ENCODE measurements at places on chromosomes 11 and 22.
A peak's percentile ranks its signal among the peaks of the same experiment; 100 is the strongest.

- DNase-seq: no peak
Measured at GRCh38 chr11:16016468-16016829, 339.9 kb downstream of the SOX6 start.

DNA sequence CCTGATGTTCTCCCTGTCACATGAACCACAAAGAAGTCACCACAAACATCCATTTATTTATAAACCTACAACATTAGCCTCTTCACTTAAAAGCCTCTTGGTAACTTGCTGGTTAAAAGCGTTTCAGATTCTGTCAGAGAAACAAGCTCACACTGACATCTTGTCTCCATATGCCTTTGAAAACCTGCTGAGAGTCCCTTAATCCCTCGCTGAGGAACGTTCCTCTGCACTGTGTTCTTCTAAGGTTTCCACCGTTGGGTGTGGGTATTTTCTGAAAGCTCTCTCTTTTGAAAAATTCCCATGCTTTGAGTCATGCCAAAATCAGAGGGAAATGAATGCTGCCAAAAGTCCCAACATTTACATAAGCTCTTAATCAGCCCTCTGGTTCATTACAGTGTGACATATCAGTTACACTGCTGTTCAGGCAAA is 149.8 kb downstream of the CCDC34 start:
- DNase-seq: no peak

DNA sequence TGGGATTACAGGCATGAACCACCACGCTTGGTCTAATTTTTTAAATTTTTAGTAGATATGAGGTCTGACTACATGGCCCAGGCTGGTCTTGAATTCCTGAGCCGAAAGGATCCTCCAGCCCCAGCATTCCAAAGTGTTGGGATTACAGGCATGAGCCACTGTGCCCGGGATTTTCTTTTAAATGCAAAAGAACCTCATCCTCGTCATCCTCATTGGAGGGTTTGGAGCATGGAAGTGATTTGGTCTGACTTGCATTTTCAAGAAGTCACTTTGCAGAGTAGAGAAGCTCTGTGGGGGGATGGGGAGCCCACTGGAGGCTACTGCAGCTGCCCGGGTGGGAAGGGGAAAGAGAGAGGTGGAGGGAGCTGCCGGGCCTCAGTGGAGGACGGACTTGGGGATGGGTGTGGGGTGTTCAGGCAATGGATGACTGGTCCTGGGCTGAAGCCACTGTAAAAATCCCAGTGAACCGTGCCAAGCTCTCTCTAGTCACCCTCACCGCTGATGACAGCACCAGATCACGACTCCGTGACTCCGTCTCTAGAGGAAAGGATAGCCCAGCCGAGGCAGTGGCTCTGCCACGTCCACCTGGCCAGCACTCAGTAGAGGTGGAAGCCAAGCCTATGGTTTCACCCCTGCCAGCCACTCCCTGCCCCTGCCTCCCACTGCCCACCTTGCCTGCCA is 32.8 kb upstream of the SLC22A12 start:
- DNase-seq: no peak

DNA sequence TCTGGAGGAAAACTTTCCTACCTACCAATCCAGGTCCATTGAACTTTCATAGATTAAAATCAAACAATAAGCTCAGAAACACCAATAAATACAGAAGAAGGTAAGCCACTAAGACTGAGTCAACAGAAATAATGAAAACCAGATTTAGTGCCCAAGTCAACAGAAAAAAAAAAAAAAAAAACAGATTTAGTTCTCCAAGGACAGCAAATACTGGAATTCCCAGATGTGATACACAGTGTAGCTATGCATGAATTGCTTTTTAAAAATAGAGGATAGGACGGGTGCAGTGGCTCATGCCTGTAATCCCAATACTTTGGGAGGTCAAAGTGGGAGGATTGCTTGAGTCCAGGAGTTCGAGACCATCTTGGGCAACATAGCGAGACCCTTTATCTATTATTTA is 15.7 kb downstream of the DMC1 start:
- no peak for DNase-seq

DNA sequence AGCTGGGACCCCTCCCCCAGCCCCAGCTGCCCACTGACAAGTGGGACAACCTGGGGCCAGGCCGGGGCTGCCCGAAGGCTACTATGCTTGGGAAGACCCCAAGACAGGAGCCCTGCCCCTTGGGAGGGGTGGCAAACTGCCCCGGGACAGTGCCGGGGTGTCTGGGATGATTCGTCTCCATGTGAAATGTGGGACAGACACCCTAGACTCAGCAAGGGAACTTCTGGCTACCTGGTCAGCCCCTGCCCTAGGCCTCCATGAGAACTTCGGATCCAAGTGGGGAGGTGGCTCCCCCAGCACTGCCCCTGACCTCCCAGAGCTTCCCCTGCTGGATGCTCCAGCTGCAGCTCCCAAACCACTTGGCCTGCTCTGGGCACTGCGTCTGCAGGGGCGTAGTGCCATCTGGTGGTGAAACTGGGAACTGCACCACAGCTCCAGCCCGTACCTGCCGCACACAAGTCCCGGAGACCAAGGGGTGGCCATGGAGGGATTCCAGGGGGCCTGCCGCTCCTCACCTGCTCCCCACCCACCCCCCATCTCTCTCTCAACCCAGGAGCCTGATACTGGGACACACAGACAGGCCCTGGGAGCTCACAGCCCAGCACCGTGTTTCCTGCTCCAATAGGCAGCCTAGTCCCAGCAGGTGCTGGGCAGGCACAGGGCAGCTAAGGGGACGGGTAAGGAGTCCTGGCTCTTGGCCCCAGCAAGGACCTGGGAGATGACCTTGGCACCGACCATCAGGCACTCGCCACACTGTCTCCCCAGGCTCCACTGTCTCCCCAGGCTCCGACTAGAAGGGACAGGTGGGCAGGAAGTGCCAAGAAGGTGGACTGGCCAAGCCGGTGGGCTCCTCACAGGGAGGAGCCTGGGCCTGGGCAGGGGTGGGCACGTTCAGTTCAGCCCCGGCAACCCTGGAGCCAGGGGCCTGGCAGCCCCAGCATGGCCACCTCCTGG is 194.1 kb downstream of the IGLL1 start:
- peak; percentile 82 for DNase-seq

DNA sequence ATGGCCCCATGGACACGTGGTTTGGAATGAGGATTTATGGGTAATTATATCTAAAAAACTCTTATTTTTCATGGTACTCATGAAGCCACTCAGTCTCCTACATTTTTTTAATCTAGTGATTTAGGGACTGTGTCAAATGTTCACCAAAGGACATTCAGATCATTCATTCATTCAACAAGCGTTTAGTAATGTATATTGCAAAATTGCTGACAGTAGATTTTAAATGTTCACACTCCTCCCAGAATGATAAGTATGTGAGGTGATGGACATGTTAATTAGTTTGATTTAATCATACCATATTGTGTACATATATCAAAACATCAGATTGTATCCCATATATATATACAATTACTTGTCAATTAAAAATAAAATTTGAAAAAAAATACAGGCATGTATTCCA is 40.8 kb upstream of the E2F8 start:
- DNase-seq: no peak

DNA sequence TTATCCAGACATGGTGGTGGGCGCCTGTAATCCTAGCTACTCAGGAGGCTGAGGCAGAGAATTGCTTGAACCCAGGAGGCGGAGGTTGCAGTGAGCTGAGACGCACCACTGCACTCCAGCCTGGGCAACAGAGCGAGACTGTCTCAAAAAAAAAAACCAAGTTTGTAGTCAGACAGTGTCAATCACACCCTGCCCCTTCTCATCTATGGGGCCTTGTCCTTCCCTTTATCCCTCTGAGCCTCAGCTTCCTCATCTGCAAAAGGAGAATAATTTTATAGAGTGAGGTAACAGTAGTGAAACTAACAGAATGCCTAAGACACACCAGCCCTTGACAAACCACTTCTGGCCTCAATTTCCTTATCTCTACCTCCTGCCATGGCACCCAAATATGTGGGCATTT is 10.7 kb downstream of the BCL9L start:
- DNase-seq: no peak

DNA sequence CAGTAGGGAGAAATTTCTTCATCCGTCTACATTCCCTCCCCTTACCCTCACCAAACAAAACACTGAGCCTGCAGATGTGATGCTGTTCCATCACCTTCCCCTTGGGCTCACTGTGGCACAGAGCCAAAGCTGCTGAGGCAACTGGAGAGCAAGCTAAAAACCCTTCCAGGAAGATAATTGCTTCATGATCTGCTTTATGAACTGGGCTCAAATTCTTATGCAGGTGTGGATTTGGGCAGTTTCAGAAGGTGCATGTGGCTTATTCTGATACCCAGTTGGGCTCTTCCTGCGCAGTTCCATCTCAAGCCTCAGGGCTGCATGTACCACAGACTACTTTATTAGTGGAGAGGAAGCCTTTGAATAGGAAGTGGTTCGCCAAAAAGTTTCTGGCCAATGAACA is 58.3 kb downstream of the AAMDC start:
- no peak for DNase-seq

DNA sequence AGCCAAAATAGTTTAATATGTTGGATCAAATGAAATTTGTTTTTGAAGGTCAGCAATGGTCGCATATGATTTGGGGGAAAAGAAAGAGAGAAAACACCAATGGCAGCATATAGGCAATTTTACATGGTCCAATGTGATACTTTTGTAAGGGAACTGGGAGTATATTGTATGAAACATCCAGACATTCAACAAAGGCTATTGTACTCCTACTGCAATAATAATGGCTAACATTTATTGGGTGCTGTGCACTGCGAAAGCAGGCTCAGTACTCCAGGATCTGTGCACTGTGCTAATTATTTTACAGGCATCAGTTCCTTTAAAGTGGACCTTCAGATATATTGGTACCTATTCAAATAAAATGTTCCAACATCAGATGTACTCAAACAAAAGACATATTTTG is 5.9 kb upstream of the OR10V1 start:
- DNase-seq: no peak

DNA sequence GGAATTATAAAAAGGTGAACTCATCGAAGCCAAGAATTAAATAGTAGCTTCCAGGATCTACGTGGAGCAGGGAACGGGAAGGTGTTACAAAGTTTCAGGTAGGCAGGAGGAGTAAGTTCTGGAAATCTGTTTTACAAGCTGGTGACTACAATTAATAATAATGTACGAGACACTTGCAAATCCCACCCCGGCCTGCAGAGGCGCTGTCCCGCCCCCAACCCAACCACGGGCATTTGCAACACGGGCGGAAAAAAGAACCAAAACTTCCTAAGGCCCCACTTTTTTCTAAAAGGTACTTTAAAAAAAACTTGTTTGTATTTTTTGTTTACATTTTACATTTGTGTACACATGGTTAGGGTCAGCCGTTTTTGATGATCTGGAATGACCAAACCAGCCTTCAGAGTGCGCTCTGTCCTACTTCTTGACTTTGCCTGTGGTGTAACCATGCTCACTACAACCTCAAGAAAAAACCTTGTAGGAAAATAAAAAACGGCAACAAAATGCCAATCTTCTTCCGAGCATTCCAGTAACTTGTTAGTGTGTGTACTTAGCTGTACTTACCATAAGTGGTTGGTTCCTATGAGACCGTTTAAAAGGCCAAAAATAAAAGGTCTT is 449.6 kb upstream of the B3GAT1 start:
- DNase-seq: no peak

DNA sequence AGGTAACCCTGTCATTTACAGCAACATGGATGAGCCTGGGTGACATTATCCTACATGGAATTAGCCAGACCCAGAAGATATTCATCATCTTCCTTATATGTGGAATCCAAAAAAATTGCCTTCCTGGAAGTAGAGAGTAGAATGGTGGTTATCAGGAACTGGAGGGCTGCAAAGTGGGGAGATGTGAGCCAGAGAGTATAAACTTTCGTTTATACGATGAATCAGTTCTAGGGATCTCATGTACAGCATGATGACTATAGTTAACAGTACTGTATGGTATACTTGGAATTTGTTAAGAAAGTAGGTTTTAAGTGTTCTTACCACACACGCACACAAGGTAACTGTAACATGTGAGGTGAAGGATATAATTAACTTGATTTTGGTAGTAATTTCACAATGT is 79.1 kb downstream of the TBC1D22A start:
- DNase-seq: no peak

DNA sequence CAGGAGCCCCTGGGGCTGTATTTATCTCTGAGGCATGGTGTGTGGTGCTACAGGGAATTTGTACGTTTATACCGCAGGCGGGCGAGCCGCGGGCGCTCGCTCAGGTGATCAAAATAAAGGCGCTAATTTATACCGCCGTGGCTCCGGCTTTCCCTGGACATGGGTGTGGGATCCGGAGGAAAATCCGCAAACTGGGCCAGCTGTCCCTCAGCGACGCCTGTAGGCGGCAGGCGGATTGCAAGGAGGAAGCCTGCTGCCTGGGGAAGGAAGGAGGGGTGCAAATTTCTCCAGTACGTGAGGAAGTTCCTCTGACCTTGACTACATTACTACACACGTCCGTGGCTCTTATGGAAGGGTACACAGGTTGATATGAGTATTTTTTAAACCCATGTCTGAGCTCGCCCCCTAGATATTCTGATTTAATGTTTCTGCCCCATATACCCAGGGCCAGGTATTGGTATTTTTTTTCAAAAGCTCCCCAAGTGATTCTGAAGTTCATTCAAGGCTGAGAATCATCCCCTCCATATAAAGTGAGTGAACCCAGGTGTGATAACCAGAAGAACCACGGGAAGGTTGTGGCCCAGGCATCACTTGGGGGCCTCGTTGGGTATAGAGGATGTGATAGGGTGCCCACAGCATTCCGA is 2.8 kb downstream of the MYOD1 start:
- no peak for DNase-seq

- no peak for DNase-seq
Measured at GRCh38 chr11:68090706-68091105, 30.5 kb downstream of the CHKA start.

DNA sequence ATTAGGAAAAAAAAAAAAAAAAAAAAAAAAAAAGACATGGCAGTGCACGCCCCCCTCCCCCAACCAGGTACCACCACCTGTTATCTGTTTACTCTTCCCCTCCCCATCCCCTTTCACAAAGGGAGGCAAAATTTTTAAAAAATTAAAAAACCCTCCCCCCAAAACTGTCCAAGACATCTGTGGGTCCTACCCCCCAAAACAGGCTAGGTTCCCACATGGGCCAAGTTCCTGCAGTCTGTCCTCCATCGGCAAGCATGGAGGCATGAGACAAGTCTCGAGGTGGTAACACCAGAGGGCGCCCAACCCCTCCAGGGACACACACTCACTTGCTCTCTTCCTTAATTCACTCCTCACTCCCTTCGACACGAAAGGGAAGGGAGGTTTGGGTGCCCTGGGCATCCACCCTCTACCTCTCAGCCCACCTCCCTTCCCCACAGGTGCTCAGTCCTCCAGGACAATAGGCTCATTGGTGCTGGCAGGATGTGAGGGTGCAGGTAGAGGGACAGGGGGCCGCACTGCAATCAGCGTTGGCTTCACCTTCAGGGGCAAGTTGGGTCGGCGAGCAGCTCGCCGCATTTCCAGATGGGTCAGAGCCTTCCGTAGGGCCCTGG is 2.2 kb upstream of the TUT1 start:
- DNase-seq: peak; percentile 66

DNA sequence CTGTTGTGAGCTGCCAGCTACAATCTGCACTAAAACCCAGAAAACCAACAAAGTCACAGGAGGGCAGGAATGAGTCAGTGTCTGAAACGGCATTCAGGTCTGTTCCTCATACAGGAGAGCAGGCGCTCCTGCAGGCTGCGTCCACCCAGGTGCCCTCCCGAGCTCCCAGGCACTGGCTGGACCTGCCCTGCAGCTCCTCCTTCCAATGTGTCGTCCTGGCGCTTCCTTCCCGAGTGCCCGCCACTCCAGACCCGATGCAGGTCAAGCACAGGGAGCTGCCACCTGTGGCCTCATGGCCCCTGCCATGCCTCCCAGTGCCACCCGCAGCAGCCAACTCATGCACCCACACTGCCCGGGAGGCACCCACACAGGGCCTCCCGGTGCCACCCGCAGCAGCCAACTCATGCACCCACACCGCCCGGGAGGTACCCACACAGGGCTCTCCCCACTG is 12.0 kb downstream of the BRD1 start:
- no peak for DNase-seq
